Ovary (tissue), 10 donors: ENCODE measurements at places on chromosomes 4 and X.

DNA sequence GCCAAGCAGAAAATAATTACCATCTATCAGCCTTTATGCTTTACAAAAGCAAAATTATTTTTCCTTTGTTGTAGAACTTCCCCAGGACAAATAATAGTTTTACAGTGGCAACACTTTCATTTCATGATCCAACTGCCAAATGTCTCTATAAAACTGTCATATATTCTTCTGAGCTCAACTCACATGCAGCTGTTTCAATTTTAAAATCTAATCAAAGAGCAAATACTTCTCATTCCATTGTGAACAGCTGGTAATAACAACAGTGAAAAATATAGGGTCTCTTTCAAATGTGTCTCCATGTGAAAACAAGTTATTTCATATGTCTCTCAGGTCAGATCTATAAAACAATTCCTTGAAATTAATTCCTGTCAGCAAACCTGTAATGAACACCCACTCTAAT lies 270.6 kb upstream of the SLC7A11 start:
- no peak for DNase-seq

DNA sequence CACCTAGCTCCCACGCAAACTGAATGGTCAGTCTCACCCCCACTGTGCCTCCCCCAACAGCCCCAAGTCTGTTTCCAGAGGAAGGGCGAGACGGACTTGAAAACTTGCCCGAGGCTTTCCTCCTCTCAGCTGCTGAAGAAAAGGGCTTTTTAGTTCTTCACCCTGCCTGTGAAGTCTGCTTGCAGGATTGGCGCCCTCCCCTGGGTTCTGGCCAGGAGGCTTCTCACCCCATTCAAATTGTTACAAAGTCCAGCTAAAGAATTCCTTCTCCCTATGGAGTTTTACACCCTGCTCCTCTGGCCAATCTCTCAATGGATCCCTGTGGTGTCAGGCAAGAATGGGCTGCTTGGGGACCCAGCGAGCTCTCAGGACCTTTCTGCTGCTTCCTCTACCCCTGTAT lies 241.0 kb downstream of the AFF2 start:
- peak; percentile 25 for DNase-seq

DNA sequence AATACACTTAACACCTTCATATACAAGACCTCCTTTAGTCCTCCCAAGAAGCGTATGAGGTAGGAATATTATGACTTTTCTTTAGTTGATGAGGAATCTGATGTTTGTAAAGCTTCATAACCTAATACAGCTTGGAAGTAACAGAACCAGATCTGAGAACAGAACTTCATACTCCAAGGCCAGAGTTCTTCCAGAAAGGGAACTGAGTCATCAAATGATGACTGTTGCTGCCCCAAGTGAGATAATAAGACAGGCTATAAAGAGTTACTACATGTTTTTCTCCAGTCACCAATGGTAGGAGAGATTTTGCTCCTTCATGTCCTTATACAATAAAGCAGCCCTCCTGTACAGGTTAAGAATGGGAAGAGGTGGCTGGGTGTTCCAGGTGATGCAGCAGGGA lies 74.3 kb upstream of the ANXA3 start:
- DNase-seq: no peak

GRCh38 chr4:173731257-173731656 lies 201.2 kb upstream of the HAND2 start:
- no peak for DNase-seq

GRCh38 chr4:30952526-30953219 lies 232.5 kb downstream of the PCDH7 start:
- DNase-seq: no peak

DNA sequence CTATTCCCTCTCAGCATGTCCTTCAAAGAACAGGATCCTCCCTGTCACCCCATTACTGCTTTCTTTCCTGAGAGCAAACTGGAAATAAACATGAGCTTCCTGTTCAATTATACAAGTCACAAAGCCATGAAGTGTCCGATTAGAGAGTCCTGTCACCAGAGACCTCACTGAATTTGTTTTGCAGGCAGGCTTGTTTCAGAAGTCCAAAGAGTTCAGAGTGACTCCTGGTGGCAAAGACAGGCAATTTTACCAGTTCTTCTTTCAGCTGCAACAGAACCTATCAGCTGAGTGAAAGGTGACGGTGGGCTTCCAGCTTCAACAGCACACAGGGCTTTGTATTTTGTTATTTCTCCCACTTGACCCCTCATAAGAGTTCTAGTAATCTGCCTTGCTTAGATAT lies 6.4 kb downstream of the ELK1 start:
- DNase-seq: no peak

GRCh38 chrX:13638826-13639225 lies 14.1 kb upstream of the TCEANC start:
- DNase-seq: no peak

DNA sequence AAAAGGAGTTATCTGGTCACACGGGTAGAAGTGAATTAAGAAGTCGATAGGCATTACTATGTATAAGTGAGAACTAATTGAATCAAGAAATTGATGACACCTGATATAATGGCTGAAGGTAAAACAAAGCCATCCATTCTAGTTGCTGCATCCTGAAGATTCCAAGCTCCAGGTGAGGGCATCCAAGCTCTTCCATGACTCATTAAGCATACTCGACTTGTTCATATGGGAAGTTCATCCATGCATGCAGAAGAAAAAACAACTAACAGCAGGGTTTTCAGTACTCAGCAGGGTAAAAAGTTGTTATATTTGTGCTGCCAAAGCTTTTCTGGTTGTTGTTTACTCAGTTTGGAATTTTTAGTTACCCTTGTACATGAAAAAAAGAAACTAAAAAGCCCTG lies 508.0 kb upstream of the CXorf51A start:
- DNase-seq: no peak

DNA sequence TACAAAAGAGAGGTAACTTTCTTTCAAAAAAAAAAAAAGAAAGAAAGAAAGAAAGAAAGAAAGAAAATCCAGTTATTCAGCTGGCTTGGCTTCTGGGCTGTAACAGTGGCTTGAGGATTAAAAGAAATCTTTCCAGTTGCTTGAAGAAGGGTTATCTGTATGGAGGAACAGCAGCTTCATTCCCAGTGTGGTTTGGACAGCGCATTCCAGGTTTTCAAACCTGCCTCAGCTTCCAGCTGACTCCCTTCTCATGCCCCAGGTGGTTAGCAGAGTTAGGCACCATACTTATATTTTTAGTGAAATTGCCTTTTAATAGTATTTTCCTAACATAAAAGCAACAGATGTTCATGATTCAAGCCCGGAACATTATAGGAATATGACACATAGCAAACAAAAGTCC lies 48.6 kb downstream of the TMEM164 start:
- DNase-seq: no peak

GRCh38 chr4:38387348-38387747 lies 276.7 kb upstream of the KLF3 start:
- peak; percentile 84 for DNase-seq

- peak; percentile 52 for DNase-seq
Observed at GRCh38 chrX:40484408-40485091, 96.2 kb upstream of the ATP6AP2 start.

- no peak for DNase-seq
Observed at GRCh38 chrX:37684426-37684825, 1.2 kb upstream of the XK start.

DNA sequence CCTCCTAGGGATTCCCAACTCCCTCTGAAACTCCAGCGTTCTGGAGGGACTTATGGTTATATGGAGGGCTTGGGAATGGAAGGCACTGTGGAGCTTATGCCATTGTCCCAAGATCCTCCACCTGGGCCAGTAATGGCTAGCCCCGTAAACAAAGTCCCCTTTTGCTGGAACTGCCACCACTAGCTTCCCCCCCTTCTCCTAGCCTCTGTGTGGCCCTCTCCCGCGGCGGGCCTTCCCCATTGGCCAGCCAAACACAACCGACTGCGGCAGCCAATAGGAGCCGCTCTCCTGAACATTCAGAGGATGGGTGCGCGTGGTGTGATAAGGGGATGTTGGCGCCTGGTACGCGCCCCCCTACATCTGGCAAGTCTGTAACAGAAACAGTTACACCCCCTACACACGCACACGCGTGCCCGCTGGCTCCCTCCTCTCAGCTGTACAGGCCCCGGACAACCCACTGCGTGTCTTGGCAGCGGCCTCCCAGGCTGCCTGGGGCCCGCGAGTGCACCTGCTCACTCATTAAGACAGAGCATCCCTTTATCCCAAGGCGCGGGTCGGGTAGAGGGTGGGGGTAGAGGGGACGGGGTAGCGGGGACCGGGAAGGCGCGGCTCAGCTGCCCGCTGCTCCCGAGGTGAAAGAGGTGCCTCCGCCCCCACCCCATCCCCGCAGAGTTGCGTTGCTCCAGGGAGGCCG lies 863 bp upstream of the RAB33A start:
- no peak for DNase-seq

DNA sequence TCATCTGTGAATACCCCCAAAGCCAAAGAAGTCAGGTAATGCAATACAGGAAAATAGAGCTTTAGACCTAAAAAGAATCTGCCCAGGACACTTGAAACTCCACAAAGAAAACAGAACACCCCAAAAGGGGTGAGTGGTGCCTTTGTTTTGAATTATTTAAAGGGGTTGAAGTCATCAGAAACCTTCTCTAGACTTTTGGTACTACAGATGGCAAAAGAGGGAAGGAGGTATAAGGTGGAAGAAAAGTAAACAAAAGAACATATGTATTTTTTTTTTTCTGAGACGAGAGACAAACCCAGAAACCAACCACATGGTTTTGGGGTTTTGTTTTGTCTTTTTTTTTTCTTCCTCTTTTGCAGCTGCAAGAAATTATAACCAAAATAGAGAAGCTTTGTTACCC lies 1477.8 kb downstream of the C4orf33 start:
- no peak for DNase-seq

DNA sequence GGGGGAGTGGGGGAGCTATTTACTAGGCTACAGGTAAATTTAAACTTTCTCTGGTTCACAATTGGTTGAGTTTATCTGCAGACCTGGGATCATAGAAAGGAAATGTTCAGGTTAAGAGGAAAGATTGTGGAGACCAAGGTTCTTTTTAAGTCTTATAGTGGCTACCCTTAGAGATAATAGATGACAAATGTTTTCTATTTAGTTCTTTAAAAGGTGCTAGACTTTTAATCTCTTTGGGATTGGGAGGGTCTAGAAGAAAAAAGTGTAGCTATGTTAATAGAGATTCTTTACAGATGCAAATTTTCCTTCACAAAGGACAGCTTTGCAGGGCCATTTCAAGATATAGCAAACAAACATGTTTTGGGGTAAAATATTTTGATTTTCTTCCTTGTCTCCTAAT lies 76.0 kb downstream of the TEX13C start:
- DNase-seq: no peak

DNA sequence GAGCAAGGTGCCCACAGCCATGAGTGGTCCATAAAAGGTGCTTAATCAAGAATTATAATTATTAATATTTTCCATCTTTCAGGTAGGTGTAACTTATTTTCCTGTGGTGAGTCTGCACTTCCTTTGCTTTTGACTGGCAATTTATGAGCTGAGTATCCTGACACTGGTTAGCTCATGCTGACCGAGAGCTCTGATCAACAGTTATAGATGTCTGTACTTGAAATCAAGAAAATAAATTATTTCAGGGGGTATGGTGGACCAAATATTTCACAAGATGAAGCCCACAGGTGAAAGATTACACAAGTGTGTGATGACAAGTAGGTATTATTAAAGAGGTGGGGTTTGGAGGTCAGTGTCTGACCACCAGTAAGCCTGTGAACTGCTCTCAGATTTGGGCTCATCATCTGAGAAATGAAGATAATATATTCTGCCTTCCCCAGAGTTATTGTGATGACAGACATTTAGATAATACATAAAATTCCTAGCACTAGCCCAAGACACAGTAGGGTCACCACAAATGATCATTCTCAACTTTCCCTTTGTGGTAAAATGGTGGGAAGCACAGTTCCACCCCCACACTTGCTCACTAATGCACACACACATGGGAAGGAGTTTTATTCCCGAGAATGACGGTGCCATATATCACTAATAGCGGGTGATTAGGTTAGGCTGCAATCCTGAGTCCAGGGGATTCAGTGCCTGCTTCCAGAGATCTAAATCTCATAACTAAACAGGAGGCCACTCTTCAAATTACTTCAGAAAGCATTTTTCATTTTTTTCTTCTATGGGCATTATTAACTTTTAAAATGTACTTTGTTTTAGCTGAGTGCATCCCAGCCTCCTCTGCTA lies 34.0 kb upstream of the PACRGL start:
- DNase-seq: no peak

- no peak for DNase-seq
Observed at GRCh38 chrX:131841496-131842437, 181.3 kb upstream of the STK26 start.

- DNase-seq: no peak
Observed at GRCh38 chr4:177680308-177680707, 238.1 kb upstream of the AGA start.

DNA sequence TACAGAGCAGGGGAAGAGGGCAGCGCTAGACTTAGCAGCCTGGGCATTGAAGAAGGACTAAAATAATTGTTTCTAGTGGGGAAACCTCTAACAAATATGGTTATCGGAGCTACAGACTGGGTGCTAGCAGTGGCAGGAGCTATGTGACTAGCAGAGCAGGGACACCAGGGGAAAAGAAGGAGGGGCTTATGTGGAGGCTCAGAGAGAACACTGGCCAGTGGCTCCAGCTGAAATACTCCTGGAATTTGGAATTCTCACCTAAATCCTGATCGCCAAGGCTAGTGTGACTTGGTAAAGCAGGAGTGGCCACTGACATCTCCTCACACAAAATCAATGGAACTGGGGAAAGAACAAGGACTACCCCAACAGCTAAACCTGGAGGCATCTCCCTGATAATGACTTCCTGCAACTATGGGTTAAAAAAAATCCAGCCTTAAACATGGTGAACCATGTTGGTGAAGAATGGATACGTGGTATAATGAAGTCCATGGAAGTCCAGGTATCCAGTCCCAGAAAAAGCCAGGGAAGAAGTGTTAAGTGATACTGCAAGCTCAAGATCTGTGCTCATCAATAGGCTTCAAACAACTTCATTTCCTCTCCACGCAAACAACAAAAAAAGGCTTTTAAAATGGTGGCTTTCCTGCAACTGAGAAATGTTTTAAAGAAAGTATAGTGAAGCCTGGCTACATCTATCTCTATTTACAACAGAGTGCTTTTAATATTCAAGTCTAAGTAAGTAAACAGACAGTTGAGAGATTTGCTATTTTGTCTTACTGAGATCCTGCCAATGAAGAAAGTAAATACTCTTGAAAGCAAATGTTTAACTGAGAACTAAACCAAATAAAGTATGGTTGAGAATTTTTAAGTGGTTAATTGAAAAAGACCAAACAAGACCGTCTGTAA lies 1.8 kb downstream of the TAPT1 start:
- DNase-seq: no peak

DNA sequence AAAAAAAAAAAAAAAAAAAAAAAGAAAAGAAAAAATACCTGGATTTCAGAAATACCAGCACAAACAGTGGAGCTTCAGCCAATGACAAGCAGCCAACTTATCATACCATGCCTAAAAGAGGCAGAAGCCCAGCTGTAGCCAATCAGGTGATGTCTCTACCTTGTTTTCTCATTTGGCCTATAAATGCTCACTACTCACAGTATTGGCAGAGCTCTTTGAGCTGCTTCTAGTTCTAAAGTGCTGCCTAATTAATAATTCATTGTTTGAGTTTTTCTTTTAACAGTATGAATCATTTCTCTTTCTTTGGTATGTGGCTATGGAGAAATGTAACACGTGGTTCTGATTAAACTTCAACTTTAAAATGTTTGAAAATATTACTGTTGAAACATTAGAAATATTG lies 188.8 kb upstream of the TECRL start:
- DNase-seq: no peak
